ENCODE measurements at places on chromosomes 7 and 10. TPM values are rescaled to one million over a fixed set of nuclear protein-coding genes. Genes with fewer than 3 reads are reported as not detected.
A peak's percentile ranks its signal among the peaks of the same experiment; 100 is the strongest.

- peak; percentile 90 for DNase-seq
These were observed 55.5 kb upstream of the LOXL4 start for GRCh38 chr10:98323221-98324164.

- DNase-seq: no peak
These were observed 99.0 kb upstream of the MAGI2 start for GRCh38 chr7:79552463-79552862.

UNC5B gene
- total RNA-seq: 13.1 TPM

GRCh38 chr7:134947329-134947728, 39.0 kb upstream of the AGBL3 start:
- peak; percentile 45 for DNase-seq

FAM221A gene
- 2.6 TPM for total RNA-seq

- no peak for DNase-seq
These were observed 201.2 kb downstream of the CCDC3 start for GRCh38 chr10:12800302-12800701.

DNA sequence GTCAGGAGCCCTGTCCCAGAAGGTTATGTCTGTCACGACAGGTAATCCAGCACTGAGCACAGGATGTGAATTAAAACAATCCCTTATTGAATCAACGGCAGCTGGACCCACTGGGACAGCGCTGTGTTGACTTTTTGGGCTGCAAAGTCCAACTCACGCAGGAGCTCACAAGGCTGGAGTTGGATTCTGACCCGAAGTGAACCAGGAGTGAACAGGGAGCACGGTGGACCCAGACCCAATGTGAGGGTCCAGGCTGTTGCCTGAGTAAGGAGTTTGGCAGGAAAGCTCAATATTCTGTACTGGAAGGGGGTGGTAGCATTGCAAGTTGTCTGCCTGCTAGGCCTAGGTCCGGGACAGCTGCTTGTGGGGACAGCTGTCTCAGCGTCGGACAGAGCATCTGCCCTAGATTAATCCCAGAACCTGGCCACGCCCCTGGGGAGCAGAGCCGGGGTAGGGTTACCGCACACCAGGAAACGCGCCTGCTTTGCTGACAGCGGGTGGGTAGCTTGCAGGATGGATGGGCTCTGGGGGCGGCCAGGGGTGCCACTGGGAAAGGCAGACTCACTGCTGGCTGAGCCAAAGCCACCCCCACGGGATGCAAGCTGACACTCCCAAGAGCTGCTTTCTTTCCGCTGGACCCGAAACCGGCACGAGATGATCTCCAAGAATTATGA, 24.0 kb downstream of the COL26A1 start:
- DNase-seq: no peak

DNA sequence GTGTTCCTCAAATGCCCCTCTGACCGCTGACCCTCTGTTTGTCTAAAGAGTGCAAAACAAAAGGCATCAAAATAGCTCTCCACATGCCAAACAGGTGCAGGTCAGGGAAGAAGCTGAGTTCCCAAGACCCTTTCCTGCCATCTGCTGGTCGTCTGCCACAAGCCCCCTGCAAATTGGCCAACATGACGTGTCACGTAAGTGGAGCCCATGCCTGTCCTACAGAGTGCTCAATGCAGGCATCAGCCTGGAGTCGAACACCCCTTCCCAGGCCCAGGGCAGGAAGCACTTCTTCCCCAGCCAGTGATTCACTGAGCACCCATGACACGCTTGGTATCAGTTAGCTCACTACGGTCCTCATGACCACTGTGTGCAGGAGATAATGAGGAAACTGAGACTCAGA, 14.1 kb downstream of the TMEM72 start:
- no peak for DNase-seq

HOXA6 gene
- not detected for total RNA-seq

- DNase-seq: no peak
These were observed 339.5 kb upstream of the NRP1 start for GRCh38 chr10:33673839-33674415.

GRCh38 chr10:72812753-72813430, 80.6 kb upstream of the OIT3 start:
- DNase-seq: no peak

LRIT1 gene
- total RNA-seq: not detected

DNA sequence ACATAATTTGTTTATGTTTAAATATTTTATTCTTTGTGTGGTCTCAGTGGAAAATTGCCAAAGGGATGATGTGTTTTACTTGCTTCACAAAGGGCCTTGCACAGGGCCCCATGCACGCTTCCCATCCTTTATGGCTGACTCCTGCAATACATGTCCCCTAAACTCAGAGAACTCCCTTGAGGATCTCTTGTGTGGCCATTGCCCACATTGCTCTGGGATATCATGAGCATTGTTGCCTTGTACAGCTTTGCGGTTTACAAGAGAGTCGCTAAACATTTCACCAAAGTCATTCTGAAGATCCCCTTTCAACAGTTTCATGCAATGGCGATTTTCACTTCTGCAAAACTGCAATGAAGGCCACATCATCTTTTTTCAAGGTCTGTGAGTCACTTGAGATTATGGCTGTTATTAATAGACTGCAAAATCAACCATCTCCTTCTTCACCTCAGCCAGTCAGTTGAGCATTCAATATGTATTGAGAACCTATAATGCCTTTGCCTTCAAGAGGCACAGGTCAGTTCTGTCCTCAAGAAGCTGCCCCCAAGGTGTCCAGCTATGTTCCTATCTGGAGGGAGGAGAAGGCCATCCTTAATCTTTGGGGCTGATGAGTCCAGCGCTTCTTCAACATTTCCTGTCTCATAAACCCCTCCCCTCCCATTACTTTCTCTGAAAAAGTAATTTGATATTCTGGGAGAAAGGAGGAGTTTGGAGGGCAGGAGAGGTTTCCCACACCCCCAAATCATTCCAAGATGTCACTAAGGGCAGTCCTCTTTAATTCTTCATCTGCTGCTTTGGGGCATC, 108.1 kb downstream of the CCDC71L start:
- DNase-seq: no peak

DNA sequence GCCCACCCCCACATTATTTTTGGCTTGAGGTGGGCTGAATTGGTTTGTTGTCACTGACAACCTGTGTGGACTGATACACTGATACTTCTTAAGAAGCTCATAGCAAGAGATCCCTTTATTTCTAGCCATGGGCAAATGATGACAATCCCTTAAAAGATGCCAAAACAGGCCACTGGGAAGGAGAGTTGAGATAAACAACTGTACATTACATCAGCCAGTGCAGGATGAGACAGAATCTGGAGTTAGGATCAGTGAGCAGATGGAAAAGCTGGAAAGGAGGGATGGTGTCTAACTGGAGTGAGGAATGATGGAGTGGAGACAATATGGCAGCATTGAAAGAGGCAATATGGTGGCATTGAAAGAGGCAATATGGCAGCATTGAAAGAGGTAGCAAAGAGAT, 195.9 kb upstream of the LYZL2 start:
- no peak for DNase-seq

- DNase-seq: no peak
These were observed 52.1 kb upstream of the ZNF438 start for GRCh38 chr10:31083765-31084184.

- no peak for DNase-seq
These were observed 224.9 kb upstream of the NFE2L3 start for GRCh38 chr7:25926891-25927625.

GRCh38 chr10:31884386-31884785, 44.2 kb downstream of the ARHGAP12 start:
- no peak for DNase-seq

GRCh38 chr7:43377196-43377960, 205.5 kb upstream of the STK17A start:
- DNase-seq: no peak

DNA sequence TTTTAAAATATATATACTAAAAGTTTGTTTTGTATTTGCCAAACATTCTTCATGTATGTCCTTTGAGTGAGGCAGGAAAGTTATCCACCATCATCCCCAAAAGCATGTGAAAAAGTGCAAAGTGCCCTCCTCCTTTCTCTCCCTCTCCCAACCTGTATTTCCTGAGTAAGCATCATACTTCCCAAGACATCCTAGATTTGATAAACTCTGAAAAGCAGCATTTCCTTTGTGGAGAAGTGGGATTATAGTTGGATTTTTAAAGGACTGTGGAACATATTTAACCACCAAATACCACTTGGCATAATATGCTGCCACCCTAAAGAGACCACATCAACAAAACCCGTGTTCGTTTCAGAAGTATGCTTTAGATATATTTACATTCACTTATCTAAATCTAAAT, 36.9 kb downstream of the NET1 start:
- DNase-seq: no peak

DNA sequence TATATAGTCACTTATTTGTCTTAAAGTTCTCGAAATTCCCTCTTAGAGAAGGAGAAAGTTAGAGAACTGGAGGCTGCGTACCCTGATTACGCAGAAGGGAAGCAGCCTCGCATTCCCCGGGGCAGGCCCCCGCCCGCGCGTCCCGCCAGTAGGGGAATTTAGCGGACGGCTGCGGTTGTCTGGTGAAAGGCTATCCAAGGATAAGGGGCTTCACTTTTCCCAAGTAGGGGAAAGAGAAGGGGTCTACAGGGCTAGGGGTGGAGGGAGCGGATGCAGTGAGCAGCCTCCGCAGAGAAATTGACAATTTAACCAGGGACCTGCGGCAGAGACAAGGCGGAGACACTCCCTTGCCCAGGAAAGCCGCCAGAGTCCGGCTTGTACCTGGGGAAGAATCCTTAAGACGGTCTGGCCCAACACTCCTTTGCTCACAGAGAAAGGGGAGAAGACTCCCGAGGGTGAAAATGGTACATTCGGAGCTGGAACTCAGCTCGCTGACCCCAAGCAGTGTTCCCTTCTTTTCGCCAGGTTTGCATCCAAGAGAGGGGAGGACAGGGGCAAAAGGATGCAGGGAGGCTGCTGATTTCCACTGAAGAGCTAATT, 994 bp upstream of the MAGI2 start:
- no peak for DNase-seq

GRCh38 chr7:84876061-84876821, 310.6 kb downstream of the SEMA3D start:
- DNase-seq: no peak

DNA sequence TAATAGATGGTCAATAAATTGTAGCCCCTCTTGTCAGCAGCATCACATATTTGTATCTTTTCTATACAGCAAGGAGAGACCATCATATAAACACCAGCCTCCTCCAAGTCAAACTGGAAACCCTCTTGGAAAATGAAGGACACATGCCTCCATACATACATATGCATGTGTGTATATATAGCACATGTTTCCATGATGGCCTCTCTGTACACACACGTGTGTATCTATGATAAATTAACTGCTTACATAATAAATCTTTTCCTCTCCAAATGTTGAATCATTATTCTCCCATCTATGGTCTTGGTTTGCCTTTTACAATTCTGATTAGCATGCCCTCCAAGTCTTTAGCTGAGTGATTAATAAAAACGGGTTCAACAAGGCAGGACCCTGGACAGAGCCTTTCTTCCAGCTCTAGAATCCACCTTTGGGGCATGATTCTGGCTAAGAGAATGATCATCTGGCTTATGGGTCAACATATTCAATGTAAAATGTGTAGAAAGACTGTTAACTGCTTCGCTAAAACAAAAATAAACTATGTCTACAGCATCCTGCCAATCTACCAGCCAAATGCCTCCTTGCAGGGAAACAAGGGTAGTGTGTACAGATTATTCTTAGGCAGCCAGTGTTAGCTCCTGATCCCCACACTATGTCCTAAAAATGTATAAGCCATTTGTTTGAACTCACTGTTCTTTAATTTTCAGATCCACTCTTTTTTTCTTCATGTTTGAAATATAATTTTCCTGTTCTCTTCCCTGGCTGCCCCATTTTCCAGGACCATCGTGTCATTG, 70.0 kb downstream of the CRTAC1 start:
- no peak for DNase-seq

- no peak for DNase-seq
These were observed 1.7 kb downstream of the SHTN1 start for GRCh38 chr10:117003336-117003735.

- no peak for DNase-seq
These were observed 190.7 kb upstream of the MKI67 start for GRCh38 chr10:128316925-128317324.

RPEL1 gene
- total RNA-seq: not detected

TUBB8 gene
- total RNA-seq: not detected

- DNase-seq: no peak
These were observed 3.3 kb upstream of the DENND10 start for GRCh38 chr10:119100434-119101238.

INSYN2A gene
- total RNA-seq: not detected

CALN1 gene
- total RNA-seq: not detected

DNA sequence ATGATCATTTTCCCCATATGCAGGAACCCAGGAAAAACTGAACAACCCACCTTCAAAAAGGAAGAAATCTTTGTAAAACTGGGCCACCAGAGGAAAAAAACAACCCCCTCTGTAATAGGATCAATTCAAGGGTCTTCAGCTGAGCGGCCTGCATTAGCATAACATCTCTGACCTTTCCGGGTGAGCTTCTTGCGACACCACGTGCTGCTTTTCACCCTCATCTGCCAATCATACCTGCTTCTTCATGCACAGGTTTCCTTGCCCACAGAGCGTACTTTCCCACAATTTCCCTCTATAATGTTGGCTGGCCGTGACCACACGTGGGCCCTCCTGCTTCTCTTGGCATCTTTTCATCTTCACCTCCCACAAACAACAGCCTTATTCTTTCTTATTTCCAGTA, 284.3 kb upstream of the NEBL start:
- no peak for DNase-seq

GDF10 gene
- 0.27 TPM for total RNA-seq

GRCh38 chr7:47474937-47475879, 106.7 kb downstream of the TNS3 start:
- peak; percentile 89 for DNase-seq

TAS2R4 gene
- 0.14 TPM for total RNA-seq

Measured in Right ventricle myocardium inferior (tissue), 1 donor.